ENCODE measurements at places on chromosomes 2 and 18.
A peak's percentile ranks its signal among the peaks of the same experiment; 100 is the strongest.

GRCh38 chr2:37692711-37693110, 21.3 kb upstream of the CDC42EP3 start:
- H3K27me3 ChIP-seq = no peaks in the 10 kb centered on the region
- H3K4me1 ChIP-seq = no peaks in the 10 kb centered on the region
- no peak overlapping the region for H3K4me3 ChIP-seq
- no peak overlapping the region for H3K27ac ChIP-seq

DNA sequence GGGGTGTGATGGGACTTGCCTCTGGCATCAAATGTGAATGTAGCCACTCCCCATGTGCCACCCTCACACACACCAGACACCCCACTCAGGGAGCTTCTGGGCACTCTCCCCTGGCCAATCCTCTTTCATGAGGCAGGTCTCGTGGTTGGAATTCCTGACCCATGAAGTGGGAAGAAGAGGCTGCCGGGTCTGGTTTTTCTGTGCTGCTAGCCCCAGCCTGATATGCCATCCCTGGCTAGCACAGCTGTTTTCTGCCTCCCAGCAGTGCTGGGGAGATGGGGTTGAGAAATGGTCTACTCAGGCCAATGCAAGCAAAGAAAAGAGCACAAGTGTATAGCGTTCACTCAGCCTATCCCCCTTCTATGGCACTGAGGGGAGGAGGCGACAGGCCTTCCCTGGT, 1.2 kb upstream of the C2orf72 start:
- H3K4me1 ChIP-seq = peaks cover 8% of the 10 kb centered on the region

DNA sequence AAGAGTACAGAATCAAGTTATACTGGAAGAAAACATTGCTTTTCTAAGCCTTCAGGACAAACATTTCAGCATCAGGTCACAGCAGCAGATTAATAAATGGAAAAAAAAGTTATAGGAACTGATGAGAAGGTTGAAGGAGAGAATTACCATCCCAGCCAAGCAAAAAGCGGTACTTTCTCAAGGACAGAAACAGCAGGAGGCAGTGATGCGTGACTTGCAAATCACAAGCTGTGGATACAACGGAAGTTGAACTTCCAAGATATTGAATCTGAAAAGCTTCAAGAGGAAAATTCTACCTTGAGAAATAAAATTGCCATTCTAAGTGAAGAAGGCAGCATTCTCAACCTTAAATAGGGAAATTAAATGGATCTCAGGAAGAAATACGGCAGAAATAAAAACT, 18.5 kb upstream of the SERPINB12 start:
- H3K27me3 ChIP-seq = no peaks in the 10 kb centered on the region
- H3K4me1 ChIP-seq = no peaks in the 10 kb centered on the region

GRCh38 chr2:147495734-147496133, 349.1 kb upstream of the ACVR2A start:
- H3K4me1 ChIP-seq = no peaks in the 10 kb centered on the region
- H3K4me3 ChIP-seq = no peak overlapping the region
- no peak for DNase-seq

GRCh38 chr2:231680285-231680991, 27.9 kb upstream of the PTMA start:
- peak overlapping the region; percentile 51 for H3K4me3 ChIP-seq
- H3K27me3 ChIP-seq = no peaks in the 10 kb centered on the region
- no peak for DNase-seq
- H3K36me3 ChIP-seq = no peaks in the 10 kb centered on the region
- H3K4me1 ChIP-seq = no peaks in the 10 kb centered on the region
- peak overlapping the region; percentile 87 for H3K27ac ChIP-seq

GRCh38 chr18:44786688-44787087, 106.0 kb downstream of the SETBP1 start:
- no peak overlapping the region for H3K27ac ChIP-seq
- H3K27me3 ChIP-seq = no peaks in the 10 kb centered on the region
- H3K4me3 ChIP-seq = no peak overlapping the region
- no peaks in the 10 kb centered on the region for H3K36me3 ChIP-seq
- DNase-seq = no peak

DNA sequence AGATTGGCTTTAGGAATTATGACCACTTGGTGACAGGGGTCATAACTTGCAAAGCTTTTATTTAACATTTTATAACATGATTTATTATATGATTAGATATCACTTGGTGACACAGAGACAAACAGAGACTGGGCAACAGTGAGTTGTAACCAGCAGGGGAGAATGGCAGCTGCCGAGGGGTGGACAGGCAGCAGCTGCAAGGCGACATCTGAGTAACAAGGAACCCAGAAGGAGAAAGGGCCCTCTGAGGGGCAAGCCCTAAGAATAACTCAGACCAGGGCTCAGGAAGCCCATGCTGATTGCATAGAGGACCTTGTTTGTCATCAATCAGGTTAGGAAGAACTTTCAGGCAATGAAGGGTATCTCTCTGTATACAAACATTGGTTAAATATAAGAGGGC, 339.9 kb upstream of the SOX11 start:
- H3K27ac ChIP-seq = no peak overlapping the region
- H3K4me1 ChIP-seq = no peaks in the 10 kb centered on the region
- H3K36me3 ChIP-seq = no peaks in the 10 kb centered on the region
- no peak for DNase-seq

DNA sequence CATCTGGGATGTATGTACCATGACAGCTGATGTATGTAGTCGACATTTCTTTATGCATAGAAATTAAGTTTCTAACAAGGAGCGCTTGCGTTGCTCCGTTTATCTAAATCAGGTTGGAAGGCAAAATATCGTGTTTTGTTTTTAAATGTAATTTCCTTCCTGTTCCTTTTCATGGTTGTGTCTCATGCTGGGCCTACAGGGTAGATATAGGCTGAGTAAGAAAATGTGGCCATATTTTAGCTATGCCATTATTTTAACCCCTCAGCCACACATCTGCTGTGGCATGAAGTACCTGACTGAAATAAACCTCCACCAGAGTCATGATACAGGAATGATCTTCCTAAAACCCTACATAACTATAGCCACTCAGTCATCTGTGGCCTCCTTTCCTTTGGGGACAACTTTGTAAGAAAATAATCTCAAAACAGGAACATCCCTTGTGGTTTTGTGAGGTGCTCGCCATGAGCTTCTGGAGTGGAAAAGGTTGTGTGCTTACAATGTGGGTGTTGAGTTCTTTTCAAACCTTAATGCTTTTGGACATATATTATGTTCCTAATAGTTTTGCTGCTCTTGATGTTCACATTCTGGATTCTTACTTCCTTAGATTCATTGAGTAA, 214.3 kb downstream of the FAM210A start:
- no peaks in the 10 kb centered on the region for H3K36me3 ChIP-seq
- no peaks in the 10 kb centered on the region for H3K4me1 ChIP-seq
- no peak overlapping the region for H3K4me3 ChIP-seq
- no peaks in the 10 kb centered on the region for H3K27me3 ChIP-seq

DNA sequence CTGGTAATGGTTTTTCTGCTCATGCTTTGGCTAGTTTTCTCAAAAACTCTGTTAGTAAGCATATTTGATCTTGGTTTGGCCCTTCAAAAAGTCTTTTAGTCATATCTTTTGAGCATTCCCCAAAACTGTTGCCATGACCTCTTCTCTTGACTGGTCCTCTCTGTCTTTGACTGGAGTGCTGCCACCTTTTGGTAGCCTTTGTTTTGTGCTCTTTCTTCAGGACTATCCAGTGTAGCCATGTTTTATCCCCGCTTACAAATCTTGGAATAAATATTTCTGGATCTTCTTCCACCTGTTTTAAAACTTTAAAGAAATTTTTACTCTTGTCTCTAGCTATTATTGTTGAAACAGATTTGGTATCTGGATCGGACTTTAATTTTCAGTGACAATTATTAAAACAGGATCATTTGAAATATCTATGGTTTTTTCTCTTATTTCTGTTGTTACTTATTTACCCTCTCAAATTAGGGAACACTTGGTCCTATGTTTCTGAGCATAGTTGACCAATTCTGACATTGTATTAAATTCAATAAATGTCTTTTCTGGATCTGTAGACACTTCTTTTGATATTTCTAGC, 965 bp upstream of the ELOA2 start:
- H3K27ac ChIP-seq = no peak overlapping the region
- H3K4me1 ChIP-seq = no peaks in the 10 kb centered on the region
- H3K27me3 ChIP-seq = no peaks in the 10 kb centered on the region
- H3K4me3 ChIP-seq = no peak overlapping the region
- no peaks in the 10 kb centered on the region for H3K36me3 ChIP-seq
- no peak for DNase-seq

GRCh38 chr2:66173645-66174044, 261.3 kb upstream of the MEIS1 start:
- no peak overlapping the region for H3K4me3 ChIP-seq
- H3K27me3 ChIP-seq = no peaks in the 10 kb centered on the region
- DNase-seq = no peak
- no peak overlapping the region for H3K27ac ChIP-seq
- no peaks in the 10 kb centered on the region for H3K36me3 ChIP-seq

DNA sequence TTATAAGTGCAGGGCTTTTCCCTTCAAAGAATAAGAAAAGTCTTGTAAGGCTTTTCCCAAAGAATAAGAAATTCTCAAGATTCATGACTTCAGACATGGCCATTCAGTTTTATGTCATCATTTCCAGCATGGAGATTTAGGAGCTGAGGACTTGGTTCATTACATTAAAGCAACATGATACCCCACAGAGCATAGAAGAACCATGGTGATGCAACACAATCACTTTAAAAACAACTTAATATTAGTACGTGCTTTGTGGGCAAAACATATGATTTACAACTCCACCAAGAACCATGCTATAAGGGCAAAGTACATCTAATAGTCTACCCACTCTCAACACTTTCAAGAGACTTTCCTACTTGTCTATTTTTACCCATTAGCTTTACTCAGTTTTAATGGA, 214.4 kb downstream of the SRBD1 start:
- H3K36me3 ChIP-seq = no peaks in the 10 kb centered on the region
- no peaks in the 10 kb centered on the region for H3K27me3 ChIP-seq
- no peak overlapping the region for H3K27ac ChIP-seq
- DNase-seq = no peak
- H3K4me1 ChIP-seq = peaks cover 9% of the 10 kb centered on the region

DNA sequence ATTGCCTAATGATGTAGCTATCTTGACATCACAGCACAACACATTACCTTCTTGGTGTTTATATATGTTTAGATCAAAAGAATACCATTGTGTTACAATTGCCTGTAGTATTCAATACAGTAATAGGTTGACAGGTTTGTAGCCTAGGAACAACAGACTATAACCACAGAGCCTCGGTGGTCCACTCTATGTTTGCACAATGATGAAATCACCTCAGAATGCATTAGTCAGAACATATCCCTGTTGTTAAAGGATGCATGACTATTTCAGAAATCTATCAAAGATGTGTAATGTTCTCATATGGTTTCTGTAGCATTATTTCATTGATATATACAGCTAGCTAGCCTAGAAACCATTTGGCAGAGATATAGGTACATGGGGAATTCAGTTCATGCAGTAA, 8.9 kb downstream of the METTL5 start:
- H3K36me3 ChIP-seq = peaks cover 32% of the 10 kb centered on the region
- no peak overlapping the region for H3K4me3 ChIP-seq
- H3K27me3 ChIP-seq = no peaks in the 10 kb centered on the region
- no peaks in the 10 kb centered on the region for H3K4me1 ChIP-seq

- no peak for DNase-seq
- no peaks in the 10 kb centered on the region for H3K36me3 ChIP-seq
- no peak overlapping the region for H3K4me3 ChIP-seq
- no peak overlapping the region for H3K27ac ChIP-seq
Observed at GRCh38 chr2:42850016-42850805, 57.8 kb upstream of the HAAO start.

- no peaks in the 10 kb centered on the region for H3K27me3 ChIP-seq
- peaks cover 30% of the 10 kb centered on the region for H3K4me1 ChIP-seq
- peaks cover 40% of the 10 kb centered on the region for H3K36me3 ChIP-seq
- H3K27ac ChIP-seq = no peak overlapping the region
- H3K4me3 ChIP-seq = no peak overlapping the region
Observed at GRCh38 chr2:96256611-96257113, 9.1 kb downstream of the TMEM127 start.

- no peaks in the 10 kb centered on the region for H3K27me3 ChIP-seq
- no peaks in the 10 kb centered on the region for H3K36me3 ChIP-seq
- H3K4me1 ChIP-seq = no peaks in the 10 kb centered on the region
- no peak overlapping the region for H3K4me3 ChIP-seq
- H3K27ac ChIP-seq = no peak overlapping the region
Observed at GRCh38 chr18:3873698-3874097, 423.7 kb downstream of the TGIF1 start.

DNA sequence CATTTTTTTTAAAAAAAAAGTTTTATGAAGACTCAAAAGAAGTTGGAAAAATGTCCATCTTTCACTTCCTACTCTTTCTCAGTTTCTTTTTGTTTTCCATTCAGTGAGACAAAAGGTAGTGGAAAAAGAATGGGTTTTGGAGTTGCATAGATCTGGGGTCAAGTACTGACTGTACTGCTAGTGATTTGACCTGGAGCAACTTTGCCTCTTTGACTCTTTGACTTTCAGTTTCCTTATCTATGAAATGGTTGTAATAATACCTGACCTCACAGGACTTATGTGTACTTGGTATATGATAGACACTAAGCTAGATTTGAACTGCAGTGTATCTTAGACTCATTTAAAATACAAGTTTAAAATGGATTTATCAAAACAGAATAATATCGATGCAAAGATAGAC, 3.5 kb upstream of the KCNE4 start:
- H3K27ac ChIP-seq = no peak overlapping the region
- H3K4me3 ChIP-seq = no peak overlapping the region
- H3K27me3 ChIP-seq = no peaks in the 10 kb centered on the region
- no peaks in the 10 kb centered on the region for H3K36me3 ChIP-seq

DNA sequence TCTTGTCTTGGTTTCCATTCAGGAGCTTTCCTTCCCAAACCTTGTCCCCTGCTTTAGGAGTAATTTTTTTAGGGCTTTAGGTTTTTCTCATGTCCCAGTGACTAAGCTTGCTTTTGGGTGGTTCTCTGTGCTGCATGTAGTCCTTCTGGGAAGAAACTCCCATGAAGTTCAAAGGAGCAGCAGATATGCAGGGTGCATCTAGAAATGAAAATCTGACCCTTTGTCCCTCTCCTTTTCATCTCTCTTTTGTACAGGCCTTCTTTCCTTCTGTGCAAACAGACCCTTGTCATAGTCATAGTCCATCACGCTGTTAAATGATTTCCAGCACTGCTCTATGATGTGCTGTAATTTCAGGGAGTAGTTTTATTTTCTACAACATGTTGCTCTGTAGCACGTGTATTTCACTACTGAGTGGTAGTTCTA, 20.4 kb downstream of the FMNL2 start:
- H3K4me1 ChIP-seq = no peaks in the 10 kb centered on the region
- H3K27ac ChIP-seq = no peak overlapping the region
- no peak for DNase-seq

DNA sequence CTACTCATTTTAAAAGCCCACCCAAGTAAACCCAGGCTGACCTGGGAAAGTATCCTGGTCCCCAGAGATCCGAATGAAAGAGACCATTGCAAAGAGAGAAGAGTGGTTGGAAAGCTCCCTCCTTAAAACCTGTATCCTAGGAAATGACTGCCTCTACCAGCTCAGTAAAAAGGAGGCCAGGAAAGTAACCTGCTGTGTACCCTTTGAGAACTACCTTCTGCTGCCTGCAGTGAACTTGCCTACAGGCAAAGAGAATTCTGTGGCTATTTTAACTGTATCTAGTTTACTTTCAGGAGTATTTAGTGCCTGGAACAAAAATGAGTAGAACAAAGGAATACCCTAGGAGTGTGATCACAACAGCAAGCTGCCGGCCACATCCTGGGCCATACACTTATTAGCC, 641.7 kb upstream of the NRXN1 start:
- no peak for DNase-seq
- no peak overlapping the region for H3K27ac ChIP-seq
- no peaks in the 10 kb centered on the region for H3K27me3 ChIP-seq
- no peaks in the 10 kb centered on the region for H3K4me1 ChIP-seq
- H3K4me3 ChIP-seq = no peak overlapping the region

All from pancreas (tissue), 10 donors.